ENCODE measurements at places on chromosomes 5 and 9. TPM values are rescaled to one million over a fixed set of nuclear protein-coding genes. Genes with fewer than 3 reads are reported as not detected.

GRCh38 chr9:127550282-127550681 is 61.8 kb upstream of the STXBP1 start:
- H3K4me3 ChIP-seq, result no peak overlapping the region
- no peak overlapping the region for H3K27ac ChIP-seq
- peaks cover 80% of the 10 kb centered on the region for H3K4me1 ChIP-seq
- no peaks in the 10 kb centered on the region for H3K27me3 ChIP-seq
- DNase-seq, result no peak
- H3K36me3 ChIP-seq, result no peaks in the 10 kb centered on the region

DNA sequence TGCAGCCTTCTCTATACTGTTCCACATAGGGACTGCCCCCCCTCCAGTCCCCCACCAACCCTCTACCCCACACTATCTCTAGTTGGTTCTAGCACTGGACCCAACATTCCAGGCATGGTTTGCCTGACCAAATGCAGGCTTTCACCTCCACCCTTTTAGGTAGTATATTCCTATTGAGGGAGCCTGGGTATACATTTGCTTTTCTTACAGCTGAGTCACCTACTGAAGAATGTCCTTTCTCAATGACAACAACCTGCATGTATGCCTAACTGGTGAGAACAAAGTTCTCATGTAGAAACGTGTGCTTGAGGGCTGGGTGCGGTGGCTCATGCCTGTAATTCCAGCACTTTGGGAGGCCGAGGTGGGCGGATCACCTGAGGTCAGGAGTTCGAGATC is 8.2 kb downstream of the TNIP1 start:
- no peaks in the 10 kb centered on the region for H3K36me3 ChIP-seq
- DNase-seq, result no peak
- peak overlapping the region; percentile 82 for H3K27ac ChIP-seq

DNA sequence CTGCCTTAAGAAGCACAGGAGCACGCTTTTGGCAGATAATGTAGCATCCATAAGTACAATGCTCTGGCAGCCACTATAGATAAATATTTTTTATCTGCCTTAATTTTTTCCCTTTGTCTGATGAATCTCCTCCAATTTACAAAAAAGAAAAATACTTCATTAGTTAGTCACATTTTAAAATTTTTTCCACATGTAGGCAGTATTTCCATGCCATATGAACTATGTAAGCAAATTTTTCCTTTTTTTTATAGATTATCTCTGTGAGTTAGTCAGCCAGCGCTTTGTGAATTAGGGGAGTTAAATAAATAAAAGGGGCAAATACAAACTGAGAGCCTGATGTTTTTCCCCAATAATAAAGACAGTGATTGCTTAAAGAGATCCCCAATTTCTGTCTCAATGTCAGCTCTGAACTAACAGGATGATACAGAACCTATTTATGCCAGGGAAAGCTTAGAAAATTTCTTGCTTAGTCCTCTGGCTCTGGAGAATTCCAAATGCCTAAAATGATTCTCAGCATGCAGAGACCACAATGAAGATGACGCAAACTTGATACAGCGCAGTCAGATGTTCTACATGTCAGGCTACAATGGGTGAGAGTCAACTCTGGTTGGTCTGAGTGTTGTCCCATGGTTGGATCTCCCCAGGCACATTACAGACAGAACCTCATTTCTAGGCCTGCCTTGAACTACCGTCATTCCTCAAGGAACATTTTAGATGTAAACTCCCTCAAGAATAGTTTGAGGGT is 390.4 kb upstream of the CDH6 start:
- no peak overlapping the region for H3K4me3 ChIP-seq
- H3K4me1 ChIP-seq, result no peaks in the 10 kb centered on the region
- H3K27ac ChIP-seq, result no peak overlapping the region

C5orf52 gene
- not detected for total RNA-seq

ABO gene
- 2.3 TPM for total RNA-seq

GRCh38 chr5:38872826-38873225 is 27.0 kb downstream of the OSMR start:
- DNase-seq, result no peak
- peaks cover 32% of the 10 kb centered on the region for H3K36me3 ChIP-seq
- H3K27me3 ChIP-seq, result no peaks in the 10 kb centered on the region
- peaks cover 32% of the 10 kb centered on the region for H3K4me1 ChIP-seq
- no peak overlapping the region for H3K27ac ChIP-seq

DNA sequence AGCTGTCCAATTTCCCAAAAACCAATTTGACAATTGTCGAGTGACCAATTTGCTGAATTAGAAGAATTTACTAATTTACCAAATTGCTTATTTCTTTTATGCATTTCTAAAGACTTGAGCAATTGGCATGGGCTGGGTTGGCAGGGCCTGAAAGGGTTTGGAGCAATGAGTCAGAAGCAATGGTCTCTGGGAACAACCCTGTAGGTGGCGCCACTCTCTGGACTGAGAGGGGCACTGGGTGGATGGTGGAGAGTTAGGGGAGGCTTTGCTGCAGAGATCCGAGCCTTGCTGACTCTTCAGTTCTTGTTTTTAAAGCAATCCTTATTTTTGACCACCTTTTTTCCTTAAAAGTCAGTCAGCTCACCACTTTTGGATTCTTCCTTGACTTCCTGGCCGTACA is 71.5 kb upstream of the RPS23 start:
- H3K36me3 ChIP-seq, result no peaks in the 10 kb centered on the region
- no peak overlapping the region for H3K4me3 ChIP-seq
- H3K27me3 ChIP-seq, result no peaks in the 10 kb centered on the region
- no peak overlapping the region for H3K27ac ChIP-seq
- no peak for DNase-seq

DNA sequence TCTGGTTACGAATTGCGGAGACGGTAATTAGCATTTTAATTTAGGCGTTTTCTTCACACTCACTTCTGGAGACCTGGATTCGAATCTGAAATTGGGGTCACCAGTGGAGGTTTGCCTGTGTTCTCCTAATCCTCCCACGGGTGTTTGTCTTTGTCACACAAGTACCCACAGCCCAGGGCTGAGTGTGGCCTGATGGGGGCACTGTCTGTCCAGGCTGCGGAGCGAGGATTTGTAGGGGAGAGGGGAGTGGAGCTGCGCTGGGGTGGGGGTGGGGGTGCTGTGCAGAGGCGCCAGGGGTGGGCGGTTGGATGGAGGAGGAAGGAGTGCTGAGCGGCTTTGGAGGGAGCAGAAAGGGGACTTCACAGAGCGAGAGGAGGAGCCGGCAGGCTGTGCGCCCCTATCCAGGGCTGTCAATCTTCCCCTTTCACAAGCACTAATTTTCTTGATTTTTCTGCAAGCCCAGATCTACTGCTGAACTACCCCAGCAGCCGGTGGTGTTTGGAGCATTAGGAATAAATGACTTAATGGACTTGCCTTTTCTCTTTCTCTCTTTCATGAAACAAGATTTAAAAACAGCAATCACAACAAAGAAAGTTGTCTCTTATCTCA is 53.1 kb downstream of the TSPAN17 start:
- no peak for DNase-seq
- H3K4me3 ChIP-seq, result no peak overlapping the region
- no peak overlapping the region for H3K27ac ChIP-seq
- H3K4me1 ChIP-seq, result no peaks in the 10 kb centered on the region
- no peaks in the 10 kb centered on the region for H3K36me3 ChIP-seq
- peaks cover 100% of the 10 kb centered on the region for H3K27me3 ChIP-seq

DNA sequence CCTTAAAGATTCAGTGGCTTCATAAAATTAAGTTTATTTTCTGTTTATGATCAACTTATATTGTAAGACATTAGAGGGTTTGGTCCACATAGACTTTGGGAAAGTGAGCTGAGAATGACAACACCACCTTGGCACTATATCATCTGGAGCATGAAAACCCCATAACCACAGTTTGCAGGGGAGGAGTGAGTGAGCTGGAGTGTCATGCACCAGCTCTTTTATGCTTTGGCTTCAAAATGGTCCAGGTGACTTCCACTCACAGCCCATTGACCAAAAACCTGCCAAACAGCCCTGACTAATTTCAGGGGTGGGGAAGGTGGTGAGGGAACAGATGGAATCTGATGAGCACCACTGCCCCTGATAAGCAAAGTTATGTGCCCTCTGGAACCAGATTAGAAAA is 295.8 kb downstream of the DMRTA1 start:
- H3K27ac ChIP-seq, result no peak overlapping the region
- no peak for DNase-seq
- H3K4me3 ChIP-seq, result no peak overlapping the region
- no peaks in the 10 kb centered on the region for H3K27me3 ChIP-seq
- H3K36me3 ChIP-seq, result no peaks in the 10 kb centered on the region
- no peaks in the 10 kb centered on the region for H3K4me1 ChIP-seq

DNA sequence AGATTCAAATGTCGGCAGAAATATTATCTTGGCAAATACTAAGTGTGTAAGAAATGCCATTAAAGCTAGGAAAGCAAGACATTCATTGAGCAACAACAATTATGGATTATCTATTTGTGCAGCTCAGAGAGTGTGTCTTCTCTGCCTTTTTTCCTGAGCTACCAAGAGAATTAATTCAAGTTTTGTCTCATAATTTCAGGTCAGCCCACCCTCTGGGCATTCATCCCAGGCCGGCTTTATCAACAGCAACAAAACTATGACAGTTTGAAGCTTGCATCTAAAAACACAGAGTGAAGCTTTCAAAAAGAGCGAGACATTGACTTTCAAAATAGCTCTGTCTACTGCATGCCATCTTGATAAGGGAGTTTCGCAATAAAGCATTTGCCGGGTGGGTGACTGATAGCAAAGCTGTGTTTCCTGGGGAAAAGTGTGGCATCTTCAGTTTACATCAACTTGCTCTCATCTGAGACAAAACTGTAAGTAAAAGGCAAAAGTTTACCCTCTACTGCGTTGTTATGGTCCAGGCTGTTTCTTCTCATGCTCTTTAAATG is 182.4 kb downstream of the IRX1 start:
- peaks cover 15% of the 10 kb centered on the region for H3K4me1 ChIP-seq
- H3K4me3 ChIP-seq, result no peak overlapping the region
- DNase-seq, result no peak

GRCh38 chr5:121867403-121867802 is 15.7 kb downstream of the FTMT start:
- no peaks in the 10 kb centered on the region for H3K27me3 ChIP-seq
- H3K4me3 ChIP-seq, result no peak overlapping the region
- H3K4me1 ChIP-seq, result no peaks in the 10 kb centered on the region

- H3K27me3 ChIP-seq, result peaks cover 58% of the 10 kb centered on the region
- no peak for DNase-seq
- H3K4me3 ChIP-seq, result no peak overlapping the region
- H3K36me3 ChIP-seq, result no peaks in the 10 kb centered on the region
These were observed 51.0 kb upstream of the EGFLAM start for GRCh38 chr5:38207343-38207742.

PKD2L2 gene
- 0.16 TPM for total RNA-seq

PCDHGC5 gene
- total RNA-seq, result 2.9 TPM

- no peaks in the 10 kb centered on the region for H3K36me3 ChIP-seq
- no peak overlapping the region for H3K27ac ChIP-seq
- peaks cover 21% of the 10 kb centered on the region for H3K4me1 ChIP-seq
- H3K27me3 ChIP-seq, result no peaks in the 10 kb centered on the region
- DNase-seq, result no peak
These were observed 43.1 kb downstream of the P4HA2 start for GRCh38 chr5:132184588-132184987.

DNA sequence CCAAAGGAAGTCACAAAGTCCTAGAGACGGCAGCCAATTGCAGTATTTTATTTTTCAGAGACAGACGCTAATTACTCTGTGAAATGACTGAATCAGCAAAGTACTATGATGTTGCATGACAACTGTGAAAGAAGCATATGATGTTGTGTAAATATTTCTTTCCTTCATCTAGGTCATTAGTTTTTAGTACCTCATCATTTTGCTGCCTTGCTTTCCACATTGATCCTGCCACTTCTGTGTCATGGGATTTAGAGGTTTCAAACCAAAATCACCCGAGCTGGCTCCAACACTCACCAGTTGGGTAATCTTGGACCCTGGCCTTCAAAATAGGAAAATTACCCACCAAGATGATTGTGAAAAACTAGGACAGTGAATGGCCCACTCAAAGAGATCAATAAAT is 585.2 kb downstream of the ACTL7B start:
- no peaks in the 10 kb centered on the region for H3K36me3 ChIP-seq
- no peak overlapping the region for H3K4me3 ChIP-seq
- H3K27ac ChIP-seq, result no peak overlapping the region
- DNase-seq, result no peak

DNA sequence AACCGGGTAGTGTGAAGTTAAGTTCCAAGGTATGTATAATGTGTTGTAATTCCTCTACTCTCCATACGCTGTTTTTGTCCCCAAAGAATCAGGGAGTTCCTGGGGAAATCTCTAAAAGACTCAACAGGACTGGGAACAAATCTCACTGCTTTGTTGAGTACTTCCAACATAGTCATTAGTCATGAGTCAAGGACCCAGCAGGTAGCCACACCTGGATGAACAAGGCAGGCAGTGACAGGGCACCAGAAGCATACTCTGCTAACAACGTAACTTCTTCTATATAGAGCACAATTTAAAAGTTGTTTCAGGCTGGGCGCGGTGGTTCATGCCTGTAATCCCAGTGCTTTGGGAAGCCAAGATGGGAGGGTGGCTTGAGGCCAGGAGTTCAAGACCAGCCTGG is 126.8 kb downstream of the SLC1A3 start:
- no peak for DNase-seq
- H3K27ac ChIP-seq, result no peak overlapping the region
- no peaks in the 10 kb centered on the region for H3K36me3 ChIP-seq
- H3K4me1 ChIP-seq, result peaks cover 7% of the 10 kb centered on the region

DNA sequence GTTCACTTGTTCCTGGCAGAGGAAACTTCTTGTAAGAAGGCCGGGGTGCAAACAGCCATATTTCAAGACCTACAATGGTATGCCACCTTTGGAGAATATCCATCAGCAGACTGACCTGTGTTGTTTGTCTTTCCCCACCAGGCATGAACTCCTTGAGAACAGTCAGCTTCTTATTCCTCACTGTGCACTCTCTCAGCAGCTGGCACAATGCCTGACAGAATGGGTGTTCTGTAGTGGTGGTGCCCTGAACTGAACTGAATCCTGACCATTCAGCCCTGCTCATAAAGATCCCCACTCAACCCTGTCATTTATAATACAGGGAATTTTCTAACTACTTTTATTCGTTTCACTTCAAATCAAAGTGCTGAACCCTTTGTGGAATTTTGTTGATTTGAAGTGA is 206.9 kb downstream of the COX7C start:
- DNase-seq, result no peak
- H3K27ac ChIP-seq, result no peak overlapping the region
- H3K4me1 ChIP-seq, result no peaks in the 10 kb centered on the region
- H3K36me3 ChIP-seq, result no peaks in the 10 kb centered on the region
- H3K4me3 ChIP-seq, result no peak overlapping the region

DNA sequence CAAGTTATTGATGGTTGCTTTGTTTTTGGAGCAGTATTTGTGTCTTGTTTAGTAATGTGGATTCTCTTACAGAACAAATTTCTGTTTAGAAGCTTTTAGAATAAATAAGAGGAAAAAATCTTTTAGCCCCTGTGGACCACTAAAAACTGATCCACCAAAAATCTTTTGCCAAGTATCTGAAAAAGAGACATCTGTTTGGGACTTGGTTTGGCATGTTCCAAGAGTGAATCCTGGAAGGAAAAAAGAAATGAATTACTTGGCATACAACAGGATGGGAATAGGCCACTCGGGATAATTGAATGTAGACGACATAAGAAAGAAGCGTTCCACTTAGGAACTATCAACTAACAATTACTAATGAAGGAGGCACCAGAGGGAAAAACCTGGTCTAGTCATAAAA is 1350.1 kb upstream of the C9orf72 start:
- no peak overlapping the region for H3K4me3 ChIP-seq
- H3K4me1 ChIP-seq, result no peaks in the 10 kb centered on the region
- H3K36me3 ChIP-seq, result no peaks in the 10 kb centered on the region
- no peak for DNase-seq
- H3K27me3 ChIP-seq, result no peaks in the 10 kb centered on the region
